Aorta (tissue), 5 donors: ENCODE measurements at places on chromosomes 11 and 22. TPM values are rescaled to one million over a fixed set of nuclear protein-coding genes. Genes with fewer than 3 reads are reported as not detected.

- DNase-seq, result peak; percentile 63
- no peak overlapping the region for H3K4me3 ChIP-seq
- H3K27me3 ChIP-seq, result no peaks in the 10 kb centered on the region
- no peak overlapping the region for H3K27ac ChIP-seq
- H3K36me3 ChIP-seq, result no peaks in the 10 kb centered on the region
- H3K4me1 ChIP-seq, result no peaks in the 10 kb centered on the region
Measured at GRCh38 chr11:93842461-93842860, 8.0 kb downstream of the VSTM5 start.

DNA sequence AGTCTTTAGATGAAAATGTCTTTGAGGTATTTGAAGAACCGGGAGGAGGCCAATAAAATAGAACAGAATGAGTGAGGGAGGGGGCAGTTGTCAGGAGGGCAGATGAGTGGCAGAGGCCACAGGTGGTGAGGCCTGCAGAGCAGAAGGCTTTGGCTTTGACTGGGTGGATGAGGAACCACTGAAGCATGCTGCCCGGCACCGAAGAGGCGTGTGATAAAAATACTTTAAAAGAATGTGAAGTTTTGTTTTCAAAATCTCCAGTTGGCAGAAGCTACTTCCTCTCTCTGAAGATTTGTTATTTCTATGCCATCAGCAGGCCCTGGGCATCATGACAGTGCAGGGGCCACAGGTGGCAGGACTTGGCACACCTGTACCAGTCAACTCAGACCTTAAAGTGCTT is 6.3 kb downstream of the MS4A12 start:
- H3K27ac ChIP-seq, result no peak overlapping the region
- no peaks in the 10 kb centered on the region for H3K27me3 ChIP-seq
- no peak overlapping the region for H3K4me3 ChIP-seq
- H3K36me3 ChIP-seq, result no peaks in the 10 kb centered on the region
- DNase-seq, result no peak
- no peaks in the 10 kb centered on the region for H3K4me1 ChIP-seq

GRCh38 chr11:93512949-93513667 is 30.1 kb downstream of the SMCO4 start:
- no peak overlapping the region for H3K27ac ChIP-seq
- H3K4me1 ChIP-seq, result no peaks in the 10 kb centered on the region
- H3K4me3 ChIP-seq, result no peak overlapping the region
- H3K36me3 ChIP-seq, result peaks cover 2% of the 10 kb centered on the region
- no peak for DNase-seq

GPHA2 gene
- polyA plus RNA-seq, result 0.43 TPM

DNA sequence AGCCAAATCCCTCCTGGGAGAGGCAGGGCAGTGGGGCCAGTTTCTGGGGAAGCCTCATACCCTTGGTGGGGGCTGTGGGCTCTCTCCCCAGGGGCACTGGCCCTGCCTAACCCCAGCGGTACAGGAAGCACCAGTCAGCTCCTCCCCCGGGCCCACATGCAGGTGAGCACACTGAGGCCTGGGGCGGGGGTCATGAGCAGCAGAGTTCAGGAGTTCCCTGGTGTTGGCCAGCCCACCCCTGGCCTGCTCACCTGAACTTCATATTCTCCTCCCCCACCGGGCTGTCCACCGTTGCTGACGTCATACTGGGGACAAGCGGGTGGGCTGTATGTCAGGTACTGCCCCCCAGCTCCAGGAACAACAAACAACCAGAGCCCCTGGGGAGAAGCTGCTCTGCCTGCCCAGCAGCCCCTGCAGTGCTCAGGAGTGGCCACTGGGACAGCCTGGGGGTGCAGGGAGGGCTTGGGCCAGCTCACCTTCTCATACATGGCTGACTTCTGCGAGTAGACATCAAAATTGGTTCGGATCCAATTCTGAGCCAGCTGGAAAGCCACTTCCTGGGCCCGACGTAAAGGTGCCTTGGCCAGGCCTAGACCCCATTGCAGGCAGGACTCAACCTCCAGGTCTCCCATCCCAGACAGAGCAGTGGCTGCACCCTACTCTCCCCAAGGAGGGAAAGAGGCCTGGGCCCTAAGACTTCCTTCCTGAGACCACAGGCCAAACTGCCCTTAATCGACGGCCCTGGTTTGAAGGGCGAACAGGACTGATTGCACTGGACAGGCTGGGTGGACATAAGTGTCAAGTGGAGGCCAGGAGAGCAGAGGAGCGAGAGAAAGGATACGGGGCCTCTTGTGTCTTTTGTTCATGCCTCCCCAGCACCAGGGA is 20.8 kb downstream of the TREH start:
- H3K27me3 ChIP-seq, result no peaks in the 10 kb centered on the region
- peak overlapping the region; percentile 55 for H3K27ac ChIP-seq
- H3K4me3 ChIP-seq, result no peak overlapping the region
- H3K36me3 ChIP-seq, result no peaks in the 10 kb centered on the region

DNA sequence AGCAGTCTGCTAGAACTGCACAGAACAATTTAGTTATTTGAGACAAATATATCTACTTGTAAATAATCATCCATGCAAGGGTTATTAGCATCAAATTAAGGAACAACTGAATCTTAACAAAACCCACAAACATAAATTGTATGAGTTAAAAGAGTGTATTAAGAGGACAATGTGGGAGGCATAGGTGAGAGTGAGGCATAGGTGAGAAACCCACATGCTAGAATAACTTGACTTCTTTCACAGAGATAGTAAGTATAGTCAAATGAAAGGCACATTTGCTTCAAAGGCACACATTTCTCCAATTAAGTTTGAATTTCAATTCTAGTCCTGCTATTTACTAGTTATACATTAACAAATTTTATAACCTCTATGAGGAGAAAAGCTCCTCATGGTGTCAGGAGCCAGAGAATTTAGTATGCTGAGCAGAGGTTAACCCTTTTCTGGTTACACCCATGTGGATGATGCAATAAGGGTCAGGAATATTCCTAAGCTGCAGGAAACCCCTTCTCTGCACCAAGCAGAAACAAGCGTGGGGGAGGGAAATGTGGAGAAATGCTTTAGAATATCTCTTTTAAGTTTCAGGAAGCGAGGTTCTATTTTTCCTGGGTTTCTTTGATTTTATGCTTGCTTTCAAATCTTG is 264.2 kb downstream of the GRM5 start:
- H3K27me3 ChIP-seq, result no peaks in the 10 kb centered on the region
- H3K4me1 ChIP-seq, result no peaks in the 10 kb centered on the region
- no peak overlapping the region for H3K4me3 ChIP-seq
- H3K27ac ChIP-seq, result no peak overlapping the region
- H3K36me3 ChIP-seq, result no peaks in the 10 kb centered on the region

OR10G7 gene
- not detected for polyA plus RNA-seq

DNA sequence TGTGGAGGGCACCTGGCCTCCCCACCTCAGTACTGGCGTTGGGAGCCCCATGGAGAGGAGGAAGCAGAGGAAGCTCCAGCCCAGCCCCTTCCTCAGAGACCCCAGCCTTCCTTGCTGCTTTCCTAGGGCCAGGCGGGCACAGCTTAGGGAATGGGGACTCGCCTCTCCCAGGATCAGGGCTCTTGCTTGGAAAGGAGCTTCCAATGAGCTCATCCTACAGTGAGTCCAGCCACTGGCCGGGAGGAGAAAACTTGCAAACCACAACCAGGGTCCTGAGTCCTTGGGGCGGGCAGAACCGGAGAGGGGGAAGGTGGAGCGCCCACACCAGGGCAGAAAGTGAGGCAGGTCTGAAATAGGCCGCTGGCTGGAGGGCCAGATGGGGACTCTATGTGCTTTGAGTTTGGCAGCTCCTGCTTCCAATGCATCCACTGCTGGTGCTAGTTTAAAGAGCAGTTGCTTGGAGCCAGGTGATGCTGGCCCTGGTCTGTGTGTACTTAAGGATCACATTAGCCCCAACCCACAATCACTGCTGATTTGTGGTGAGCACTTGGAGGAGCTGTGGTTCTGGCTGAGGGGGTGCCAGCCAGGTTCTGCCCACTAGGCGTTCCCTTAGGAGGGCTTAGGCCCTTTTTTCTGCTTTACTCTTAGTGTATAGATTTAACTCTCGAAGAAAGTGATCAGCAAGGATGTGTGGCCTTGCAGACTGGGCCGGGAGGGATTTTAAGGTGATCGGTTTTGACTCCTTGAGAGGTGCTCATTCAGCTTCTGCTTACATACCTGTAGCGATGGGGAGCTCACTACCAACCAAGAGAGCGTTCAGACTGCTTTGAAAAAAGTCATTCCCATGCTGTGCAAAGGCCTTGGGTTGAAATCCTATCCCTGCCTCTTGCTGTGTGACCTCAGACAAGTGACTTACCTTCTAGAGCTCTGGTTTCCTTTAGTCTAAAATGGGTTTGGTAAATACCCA is 81.9 kb downstream of the TP53I11 start:
- H3K36me3 ChIP-seq, result no peaks in the 10 kb centered on the region
- H3K4me3 ChIP-seq, result no peak overlapping the region
- DNase-seq, result no peak
- H3K27ac ChIP-seq, result no peak overlapping the region
- no peaks in the 10 kb centered on the region for H3K4me1 ChIP-seq

- peaks cover 5% of the 10 kb centered on the region for H3K4me1 ChIP-seq
- H3K27ac ChIP-seq, result no peak overlapping the region
- DNase-seq, result no peak
- H3K4me3 ChIP-seq, result no peak overlapping the region
- no peaks in the 10 kb centered on the region for H3K27me3 ChIP-seq
Measured at GRCh38 chr11:46009647-46010046, 87.2 kb downstream of the LARGE2 start.

GAL gene
- polyA plus RNA-seq, result not detected

DNA sequence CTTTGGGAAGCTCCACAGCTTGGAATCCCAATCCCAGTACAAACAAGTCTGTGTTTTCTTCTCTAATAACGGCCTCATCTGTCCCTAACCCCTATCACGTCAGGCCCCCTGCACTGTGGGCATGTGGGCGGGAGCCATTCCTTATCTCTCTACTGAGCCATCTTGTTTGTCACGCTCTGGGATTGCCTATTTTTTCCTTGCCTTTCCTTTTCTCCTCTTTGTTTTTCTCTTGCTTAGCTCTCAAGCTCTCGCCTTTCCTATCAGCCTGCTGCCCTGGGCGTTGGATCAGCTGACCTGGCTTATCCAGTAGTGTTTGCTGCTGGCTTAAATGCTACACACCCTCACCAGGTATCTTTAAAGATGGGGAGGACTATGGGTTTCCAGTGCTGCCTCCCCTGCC is 35.8 kb downstream of the ARHGAP1 start:
- no peak overlapping the region for H3K4me3 ChIP-seq
- no peak overlapping the region for H3K27ac ChIP-seq
- H3K36me3 ChIP-seq, result peaks cover 6% of the 10 kb centered on the region
- DNase-seq, result no peak

DNA sequence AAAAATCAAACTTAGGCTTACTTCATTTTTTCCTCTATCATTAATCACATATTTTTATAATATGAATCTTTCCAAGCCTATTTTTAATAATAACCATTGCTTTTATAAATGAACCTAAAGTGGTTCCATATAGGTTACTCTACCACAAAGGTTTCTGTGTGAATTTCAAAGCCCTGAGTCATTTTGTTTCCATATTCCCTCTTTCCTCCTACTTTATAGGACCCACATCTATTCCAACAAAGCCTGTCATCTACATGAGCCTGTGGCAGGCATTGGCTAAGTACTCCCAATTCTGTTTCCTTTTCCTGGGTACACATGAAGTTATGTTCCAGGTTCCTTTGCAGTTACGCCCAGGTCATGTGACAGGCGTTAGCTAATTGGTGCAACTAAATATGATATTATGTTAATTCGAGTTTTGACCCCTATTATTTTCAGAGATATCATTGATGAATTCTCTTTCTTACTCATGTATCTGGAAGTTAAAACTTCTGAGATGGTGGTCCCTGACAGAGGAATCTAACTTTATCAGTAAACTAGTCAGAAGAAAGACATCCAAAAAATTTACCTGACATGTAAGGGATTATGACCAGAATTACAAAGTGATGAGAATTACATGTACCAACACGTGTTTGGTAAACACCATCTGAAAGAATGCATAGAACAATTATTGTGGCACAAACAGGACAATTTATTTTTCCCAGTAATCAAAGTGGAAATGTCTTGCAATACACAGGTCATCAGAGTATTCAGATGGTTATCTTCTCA is 1264.0 kb upstream of the CNTN5 start:
- no peak overlapping the region for H3K27ac ChIP-seq
- no peaks in the 10 kb centered on the region for H3K4me1 ChIP-seq
- H3K4me3 ChIP-seq, result no peak overlapping the region
- no peak for DNase-seq

DNA sequence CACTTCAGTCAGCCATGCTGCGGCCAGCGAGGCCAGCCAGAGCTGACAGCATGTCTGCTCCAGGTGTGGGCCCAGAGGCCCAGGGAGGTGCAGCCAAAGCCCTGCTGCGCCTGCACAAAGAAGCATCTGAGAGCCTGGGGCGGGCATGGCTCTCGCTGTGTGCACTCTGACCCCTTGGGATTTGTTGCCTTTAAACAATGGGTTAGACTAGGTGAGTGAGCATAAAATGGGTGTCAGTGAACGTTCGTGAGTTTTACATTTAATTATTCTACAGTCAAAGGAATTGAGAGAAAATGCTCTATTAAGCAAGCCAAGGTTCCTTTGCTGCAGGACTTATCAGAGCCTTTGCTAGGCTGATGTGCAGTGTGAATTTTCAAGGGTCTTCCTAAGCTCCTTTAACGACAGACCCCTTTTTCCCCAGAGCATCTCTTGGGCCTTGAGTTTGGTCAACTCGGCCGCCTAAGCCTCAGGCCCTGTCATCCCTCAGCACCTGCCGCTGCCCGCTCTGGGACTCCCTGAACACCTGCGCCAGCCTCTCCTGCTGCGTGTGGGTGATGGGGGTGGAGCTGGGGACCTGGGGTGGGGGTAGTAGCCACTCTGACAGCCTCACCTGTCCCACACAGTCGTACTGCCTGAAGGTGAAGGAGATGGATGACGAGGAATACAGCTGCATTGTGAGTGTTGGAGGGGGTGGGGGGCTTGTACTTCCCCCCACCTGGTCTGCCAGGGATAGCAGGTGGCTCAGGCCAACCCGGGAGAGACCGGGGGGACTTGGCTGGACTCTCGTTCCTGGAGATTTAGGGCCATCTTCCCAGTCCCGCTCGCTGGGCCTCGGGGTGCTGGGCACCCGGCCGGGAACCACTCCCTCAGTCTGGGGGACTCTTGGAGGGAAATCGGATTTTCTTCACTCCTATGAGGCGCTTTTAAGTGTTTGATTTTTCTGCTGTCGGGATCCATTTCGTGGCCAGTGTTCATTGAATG is 10.5 kb downstream of the SLC16A8 start:
- H3K27me3 ChIP-seq, result no peaks in the 10 kb centered on the region
- no peaks in the 10 kb centered on the region for H3K36me3 ChIP-seq
- no peak overlapping the region for H3K27ac ChIP-seq
- no peaks in the 10 kb centered on the region for H3K4me1 ChIP-seq

- no peak overlapping the region for H3K27ac ChIP-seq
- no peaks in the 10 kb centered on the region for H3K27me3 ChIP-seq
- no peaks in the 10 kb centered on the region for H3K4me1 ChIP-seq
- peak; percentile 59 for DNase-seq
- no peaks in the 10 kb centered on the region for H3K36me3 ChIP-seq
Measured at GRCh38 chr22:43830931-43831560, 18.9 kb upstream of the EFCAB6 start.
